ENCODE measurements at places on chromosomes 1 and 21. TPM values are rescaled to one million over a fixed set of nuclear protein-coding genes. Genes with fewer than 3 reads are reported as not detected.

The EFNA3 gene
- 2.3 TPM for total RNA-seq

The SHISA4 gene
- total RNA-seq, result 38.2 TPM

GRCh38 chr1:63261736-63262458, 60.5 kb upstream of the FOXD3 start:
- no peak for DNase-seq

- no peak for DNase-seq
Observed at GRCh38 chr1:21706151-21706835, 37.1 kb upstream of the RAP1GAP start.

GRCh38 chr1:24914226-24915069, 15.6 kb downstream of the RUNX3 start:
- DNase-seq, result no peak

DNA sequence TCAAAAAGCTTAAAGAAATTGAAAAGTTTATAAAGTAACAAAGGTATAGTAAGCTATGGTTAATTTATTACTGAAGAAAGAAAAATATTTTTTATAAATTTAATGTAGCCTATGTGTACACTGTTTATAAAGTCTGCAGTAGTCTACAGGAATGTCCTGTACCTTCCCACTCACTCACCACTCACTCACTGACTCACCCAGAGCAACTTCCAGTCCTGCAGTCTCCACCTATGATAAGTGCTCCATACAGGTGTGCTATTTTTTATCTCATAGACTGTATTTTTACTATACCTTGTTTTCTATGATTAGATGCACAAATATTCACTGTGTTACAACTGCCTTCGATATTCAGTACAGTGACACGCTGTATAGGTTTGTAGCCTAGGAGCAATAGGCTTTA, 106.6 kb downstream of the NR5A2 start:
- no peak for DNase-seq

DNA sequence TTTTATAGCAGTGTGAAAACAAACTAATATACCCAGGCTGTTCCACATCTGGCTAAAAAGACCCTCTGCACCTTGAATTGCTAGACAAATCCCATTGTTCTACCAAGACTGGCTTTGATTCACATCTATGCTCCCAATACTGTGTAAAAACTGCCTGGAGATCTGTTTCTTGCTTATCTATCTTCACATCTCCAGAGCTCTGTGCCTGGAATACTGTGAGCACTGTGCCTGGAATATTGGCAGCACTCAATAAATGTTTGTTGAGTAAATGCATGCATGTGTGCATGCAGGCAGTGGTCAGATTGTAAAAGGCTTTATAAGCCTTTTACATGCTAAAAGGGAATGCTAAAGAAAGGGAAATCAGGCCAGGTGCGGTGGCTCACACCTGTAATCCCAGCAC, 75.5 kb upstream of the APP start:
- DNase-seq, result no peak

DNA sequence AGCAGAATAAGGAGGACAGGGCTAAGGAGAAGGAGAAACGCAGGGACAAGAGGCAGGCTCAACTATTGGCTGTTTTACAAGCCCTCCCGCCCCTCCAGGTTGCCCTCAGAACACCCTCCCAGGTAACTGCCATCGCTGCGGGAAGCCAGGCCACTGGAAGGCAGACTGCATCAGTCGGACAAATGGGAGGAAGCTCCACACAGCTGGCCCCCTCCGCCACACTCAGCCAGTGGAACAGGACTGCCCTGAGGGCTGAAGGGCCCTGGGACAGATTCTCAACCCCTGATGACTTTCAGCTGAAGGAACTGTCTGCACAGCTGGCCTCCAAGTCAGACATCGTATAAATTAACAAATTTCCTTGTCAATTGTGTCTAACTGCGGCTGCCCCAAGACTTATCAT, 21.8 kb downstream of the LRRC3 start:
- no peak for DNase-seq

The CLCNKB gene
- not detected for total RNA-seq

DNA sequence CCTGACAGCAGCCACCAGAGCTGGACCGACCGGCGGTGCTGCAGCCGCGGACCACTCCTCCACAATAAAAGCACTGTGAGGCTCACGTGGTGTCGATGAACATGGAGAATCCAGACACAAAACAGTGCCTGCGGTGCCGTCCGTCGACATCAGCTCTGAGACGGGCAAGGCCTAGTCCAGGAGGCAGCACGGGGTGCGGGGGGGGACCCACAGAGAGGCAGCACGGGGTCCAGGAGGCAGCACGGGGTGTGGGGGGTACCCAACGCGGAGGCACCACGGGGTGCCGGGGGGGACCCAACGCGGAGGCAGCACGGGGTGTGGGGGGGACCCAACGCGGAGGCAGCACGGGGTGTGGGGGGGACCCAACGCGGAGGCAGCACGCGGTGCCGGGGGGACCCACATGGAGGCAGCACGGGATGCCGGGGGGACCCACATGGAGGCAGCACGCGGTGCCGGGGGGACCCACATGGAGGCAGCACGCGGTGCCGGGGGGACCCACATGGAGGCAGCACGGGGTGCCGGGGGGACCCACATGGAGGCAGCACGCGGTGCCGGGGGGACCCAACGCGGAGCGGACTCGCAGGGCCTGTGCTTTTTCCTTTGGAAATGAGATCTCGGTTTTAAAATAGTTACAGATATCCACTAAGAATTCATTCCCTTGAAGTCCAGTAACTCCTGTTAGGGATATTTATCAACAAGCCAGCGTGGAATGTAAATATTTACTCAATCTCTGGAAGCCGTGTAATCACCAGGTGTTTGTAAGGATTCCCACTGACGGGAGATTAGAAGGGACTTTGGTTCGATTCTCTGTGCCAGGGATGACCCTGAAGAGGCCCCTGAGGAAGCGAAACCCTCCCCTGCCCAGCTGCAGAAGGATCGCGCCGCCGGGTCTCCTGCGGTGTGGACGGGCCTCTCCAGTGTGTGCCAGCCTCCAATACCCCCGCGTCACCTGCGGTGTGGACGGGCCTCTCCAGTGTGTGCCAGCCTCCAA, 52.1 kb downstream of the COL6A1 start:
- no peak for DNase-seq

The SCAF4 gene
- total RNA-seq, result 28.4 TPM

Measured in Panc1 (cell line).